ENCODE measurements at places on chromosomes 3 and 15.

- no peak for DNase-seq
Measured at GRCh38 chr3:30124435-30125370, 481.7 kb upstream of the TGFBR2 start.

GRCh38 chr3:129555153-129555550 lies 12.2 kb downstream of the H1-8 start:
- no peak for DNase-seq

DNA sequence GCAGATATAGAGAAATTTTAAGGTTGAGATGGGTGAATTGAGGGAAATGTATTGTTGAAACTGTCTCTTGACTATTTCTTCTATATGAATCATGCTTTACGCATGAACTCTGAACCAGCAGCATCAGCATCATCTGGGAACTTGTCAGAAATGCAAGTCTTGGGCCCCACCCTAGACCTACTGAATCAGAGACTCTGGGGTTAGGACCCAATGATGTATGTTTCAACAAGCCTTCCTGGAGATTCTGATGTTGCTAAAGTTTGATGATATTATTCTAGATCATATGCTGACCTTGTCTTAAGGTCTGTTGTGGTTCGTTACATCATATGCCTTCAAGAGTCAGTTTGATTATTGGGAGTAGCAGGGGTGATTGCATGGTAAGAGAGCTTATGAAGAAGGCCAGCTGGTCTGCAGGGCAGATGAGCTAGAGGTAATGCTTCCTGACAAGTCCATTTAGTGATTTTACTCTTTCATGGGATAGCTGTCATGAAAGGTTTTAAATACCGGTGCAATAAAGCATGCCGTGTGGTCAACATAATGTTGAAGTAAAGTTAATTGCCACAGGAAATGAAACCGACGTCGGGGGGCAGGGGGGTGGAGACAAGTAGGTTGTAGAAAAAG lies 152.4 kb upstream of the MRPL3 start:
- no peak for DNase-seq

- no peak for DNase-seq
Measured at GRCh38 chr15:29183071-29183831, 86.4 kb downstream of the NSMCE3 start.

DNA sequence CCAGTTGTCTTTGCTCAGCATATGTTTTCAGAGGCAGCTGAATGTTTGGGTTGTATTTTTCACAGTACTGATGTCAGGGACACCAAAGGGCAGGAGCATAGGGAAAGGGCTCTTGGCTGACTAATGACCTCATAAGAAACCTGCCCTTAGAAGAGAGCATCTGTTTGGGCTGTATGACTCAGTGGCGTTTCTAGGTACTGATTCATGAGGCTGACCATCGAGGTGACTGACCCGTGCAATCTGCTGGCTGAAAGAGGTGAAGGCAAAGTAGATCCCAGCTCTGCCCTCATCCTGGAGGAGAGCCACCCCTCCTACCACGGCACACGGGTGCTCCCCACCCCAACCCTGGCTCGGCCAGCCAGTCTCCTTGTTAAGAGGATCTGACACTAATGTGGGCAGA lies 8.3 kb downstream of the LMCD1 start:
- DNase-seq = no peak

DNA sequence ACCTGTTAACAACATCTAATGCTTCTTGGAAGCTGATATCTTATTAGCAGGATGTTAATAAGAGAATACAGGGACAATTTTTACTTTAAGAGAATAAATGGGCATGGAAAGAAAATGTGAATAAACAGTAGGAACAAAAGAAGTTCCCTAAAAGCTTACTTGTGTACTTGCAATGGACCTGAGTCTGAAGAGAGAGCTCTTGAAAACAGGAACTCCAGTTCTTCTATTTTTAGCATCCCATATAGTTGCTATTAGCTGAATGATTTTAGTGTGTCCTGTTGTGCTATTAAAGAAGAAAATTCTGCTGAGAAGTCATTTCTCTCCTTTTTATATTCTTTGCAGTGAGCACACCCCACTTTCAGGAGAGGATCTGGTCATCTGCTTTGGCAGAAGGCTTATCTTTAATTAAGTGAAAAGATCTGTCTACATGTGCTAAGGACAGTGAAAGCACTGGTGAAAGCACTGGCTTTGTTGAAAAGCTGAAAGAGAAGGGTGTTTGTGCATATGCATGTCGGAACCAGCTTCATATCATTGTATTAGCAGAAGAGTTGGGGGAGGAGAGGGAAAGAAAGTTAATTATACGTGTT lies 1.4 kb upstream of the ST3GAL6 start:
- DNase-seq = no peak

DNA sequence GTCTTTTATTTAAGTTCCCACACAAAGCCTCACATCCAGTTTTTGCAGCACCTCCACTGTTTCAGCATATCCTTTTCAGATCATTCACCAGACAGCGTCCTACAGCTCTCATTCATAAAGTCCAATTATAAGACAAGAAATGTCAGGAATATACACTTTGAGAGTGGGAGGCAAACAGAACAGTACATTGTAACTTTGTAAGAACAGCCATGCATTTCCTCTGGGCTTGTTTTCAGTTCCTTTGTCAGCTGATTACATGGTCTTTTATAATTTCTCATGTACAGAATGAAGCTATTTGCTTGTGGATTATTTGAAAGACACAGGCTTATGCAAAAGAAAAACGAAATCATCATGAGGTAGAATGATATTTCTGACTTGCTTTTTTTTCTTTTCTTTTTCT lies 85.7 kb downstream of the SOX2 start:
- DNase-seq = no peak

- DNase-seq = no peak
Measured at GRCh38 chr15:72690938-72691337, 4.9 kb downstream of the BBS4 start.

DNA sequence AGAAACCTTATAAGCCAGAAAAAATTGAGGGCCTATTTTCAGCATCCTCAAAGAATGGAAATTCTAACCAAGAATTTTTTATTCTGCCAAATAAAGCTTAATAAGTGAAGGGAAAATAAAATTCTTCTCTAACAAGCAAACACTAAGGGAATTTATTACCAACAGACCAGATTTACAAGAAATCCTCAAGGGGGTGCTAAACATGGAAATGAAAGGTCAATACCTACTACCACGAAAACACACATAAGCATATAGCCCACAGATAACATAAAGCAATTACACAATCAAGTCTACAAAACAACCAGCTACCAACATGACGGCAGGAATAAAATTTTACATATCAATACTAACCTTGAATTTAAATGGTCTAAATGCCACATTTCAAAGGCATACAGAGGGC lies 883.5 kb downstream of the SI start:
- no peak for DNase-seq

DNA sequence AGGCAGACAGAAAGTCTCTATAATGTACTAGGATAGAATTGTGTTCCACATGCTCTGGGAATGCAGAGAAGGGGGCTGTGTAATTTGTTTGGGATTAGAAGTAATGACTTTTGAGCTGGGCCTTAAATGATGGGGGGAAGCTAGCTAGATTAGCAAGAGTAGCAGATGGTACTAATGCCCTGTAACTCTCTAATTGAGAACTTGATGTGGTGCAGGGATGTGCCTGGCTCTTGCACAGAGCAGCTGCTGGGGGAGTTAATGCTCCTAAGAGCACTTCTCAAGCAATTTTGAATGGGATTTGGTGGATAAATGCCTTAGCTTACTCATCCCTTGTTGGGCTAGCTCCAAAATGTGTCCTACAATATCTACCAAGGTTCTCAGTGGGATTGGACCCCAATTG lies 12.4 kb upstream of the SYN2 start:
- no peak for DNase-seq

GRCh38 chr15:92277776-92278175 lies 115.9 kb upstream of the ST8SIA2 start:
- no peak for DNase-seq

DNA sequence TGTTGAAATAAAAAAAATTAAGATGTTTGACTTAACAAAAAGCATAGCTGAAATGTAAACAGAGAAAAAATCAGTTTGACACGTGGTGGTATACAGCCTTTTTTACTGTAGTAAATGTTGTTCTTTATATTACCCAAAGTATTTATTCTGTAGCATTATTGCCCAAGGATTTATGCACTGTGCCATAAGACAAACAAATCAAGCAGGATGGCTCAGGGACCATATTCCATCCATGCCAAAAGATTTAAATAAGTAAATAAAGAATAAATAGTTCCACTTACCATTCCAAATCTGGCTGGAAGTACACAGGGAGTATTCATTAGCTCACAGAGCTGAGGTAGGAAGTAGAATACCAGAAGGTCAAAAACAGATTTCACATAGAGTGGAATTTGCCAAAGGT lies 666.7 kb upstream of the CADM2 start:
- no peak for DNase-seq

- no peak for DNase-seq
Measured at GRCh38 chr15:80185152-80185551, 32.4 kb downstream of the FAH start.

GRCh38 chr3:180626844-180627243 lies 24.9 kb downstream of the TTC14 start:
- DNase-seq = no peak

GRCh38 chr3:100653604-100654294 lies 44.3 kb downstream of the ADGRG7 start:
- DNase-seq = peak; percentile 24
